T-helper 22 cell (primary cell): ENCODE measurements at places on chromosomes 13 and 19.

DNA sequence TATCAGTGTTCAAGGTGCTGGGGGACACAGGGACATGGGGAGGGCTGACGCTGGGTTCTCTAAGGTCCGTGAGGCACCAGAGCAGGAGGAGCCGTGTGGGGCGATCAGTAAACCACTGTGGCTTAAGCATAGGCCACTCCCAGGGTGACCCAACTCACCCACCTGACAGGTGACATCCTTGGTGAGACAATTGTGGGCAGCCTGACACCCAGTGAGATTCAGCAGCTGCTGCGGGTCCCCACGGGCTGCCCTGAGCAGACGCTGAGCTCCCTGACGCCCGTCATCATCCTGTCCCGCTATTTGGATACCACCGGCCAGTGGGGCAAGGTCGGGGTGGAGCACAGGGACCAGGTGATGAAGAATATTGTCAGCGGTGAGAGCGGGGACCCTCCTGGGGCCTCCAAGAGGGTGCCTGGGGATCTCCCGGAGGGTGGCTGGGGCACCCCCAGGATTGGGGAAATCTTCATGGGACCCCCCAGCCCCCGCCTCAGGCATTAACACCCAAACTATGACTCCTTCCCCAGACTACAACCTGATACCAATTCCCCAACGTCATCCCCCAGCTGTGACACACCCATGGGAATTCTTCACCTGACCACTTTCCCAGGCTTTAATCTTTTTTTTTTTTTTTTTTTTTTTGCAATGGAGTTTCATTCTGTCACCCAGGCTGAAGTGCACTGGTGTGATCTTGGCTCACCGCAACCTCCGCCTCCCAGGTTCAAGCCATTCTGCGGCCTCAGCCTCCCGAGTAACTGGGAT is 33.3 kb upstream of the SHFL start:
- DNase-seq = no peak

DNA sequence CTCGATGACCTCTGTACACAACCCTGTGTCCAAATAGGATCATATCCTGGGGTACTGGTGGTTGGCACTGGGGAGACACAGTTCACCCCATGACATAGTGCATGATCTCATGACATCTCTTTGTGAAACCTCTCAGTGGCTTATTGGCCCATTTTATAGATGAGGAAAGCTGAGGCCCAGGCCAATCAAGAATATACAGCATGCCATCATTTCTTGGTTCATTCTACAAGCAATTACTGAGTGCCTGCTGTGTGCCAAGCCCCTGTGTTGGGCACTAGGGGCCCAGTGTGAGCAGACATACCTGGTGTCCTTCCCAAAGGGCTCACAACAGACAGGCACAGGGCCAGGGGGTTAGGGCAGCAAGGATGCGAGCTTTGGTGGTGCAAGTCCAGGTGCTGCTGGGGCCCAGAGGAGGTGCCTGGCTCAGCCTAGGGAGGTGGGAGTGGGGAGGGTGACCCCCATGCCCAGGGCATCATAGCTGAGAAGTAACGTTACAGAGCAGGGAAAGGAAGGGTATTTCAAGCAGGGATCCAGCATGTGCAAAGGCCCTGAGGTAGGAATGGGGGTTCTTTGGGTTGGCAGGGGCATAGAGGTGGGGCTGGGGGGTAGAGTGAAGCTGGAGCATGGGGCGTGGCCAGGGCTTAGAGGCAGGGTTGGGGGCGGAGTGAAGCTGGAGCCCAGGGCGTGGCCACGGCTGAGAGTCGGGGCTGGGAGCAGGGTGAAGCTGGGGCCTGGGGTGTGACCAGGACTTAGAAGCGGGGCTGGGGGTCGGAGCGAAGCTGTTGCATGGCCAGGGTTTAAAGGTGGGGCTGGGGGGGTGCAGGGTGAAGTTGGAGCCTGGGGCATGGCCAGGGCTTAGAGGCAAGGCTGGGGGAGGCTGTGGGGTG is 20.7 kb downstream of the COLGALT1 start:
- no peak for DNase-seq

GRCh38 chr13:79866436-79866835 is 385.5 kb downstream of the NDFIP2 start:
- DNase-seq = no peak

- DNase-seq = no peak
These were observed 101.0 kb downstream of the SPACA7 start for GRCh38 chr13:112477070-112477619.

DNA sequence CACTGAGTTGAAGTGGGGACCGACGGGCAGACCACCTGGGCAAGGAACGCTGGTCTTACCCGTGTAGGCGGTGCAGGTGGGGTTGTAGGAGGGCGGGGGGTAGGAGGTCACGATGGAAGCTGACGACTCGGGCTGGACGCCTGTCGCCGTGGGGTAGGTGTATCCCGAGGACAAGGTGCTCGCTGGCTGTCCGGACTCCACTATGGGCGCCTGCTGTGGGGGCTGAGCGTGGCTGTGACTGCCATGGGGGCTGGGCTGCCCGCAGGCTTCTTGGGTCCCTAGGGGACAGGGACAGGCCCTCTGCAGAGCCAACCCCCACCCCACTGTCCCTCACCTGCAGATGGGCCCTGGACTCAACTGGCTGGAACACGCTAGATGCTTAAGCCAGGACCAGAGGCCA is 37.2 kb downstream of the ZFR2 start:
- no peak for DNase-seq

- DNase-seq = no peak
These were observed 4.0 kb downstream of the PIK3R2 start for GRCh38 chr19:18156841-18157464.

GRCh38 chr13:23984546-23984945 is 87.2 kb upstream of the C1QTNF9B start:
- DNase-seq = no peak
